ENCODE measurements at places on chromosomes 2 and 18.

- DNase-seq, result no peak
Measured at GRCh38 chr2:164205347-164205746, 415.9 kb downstream of the GRB14 start.

DNA sequence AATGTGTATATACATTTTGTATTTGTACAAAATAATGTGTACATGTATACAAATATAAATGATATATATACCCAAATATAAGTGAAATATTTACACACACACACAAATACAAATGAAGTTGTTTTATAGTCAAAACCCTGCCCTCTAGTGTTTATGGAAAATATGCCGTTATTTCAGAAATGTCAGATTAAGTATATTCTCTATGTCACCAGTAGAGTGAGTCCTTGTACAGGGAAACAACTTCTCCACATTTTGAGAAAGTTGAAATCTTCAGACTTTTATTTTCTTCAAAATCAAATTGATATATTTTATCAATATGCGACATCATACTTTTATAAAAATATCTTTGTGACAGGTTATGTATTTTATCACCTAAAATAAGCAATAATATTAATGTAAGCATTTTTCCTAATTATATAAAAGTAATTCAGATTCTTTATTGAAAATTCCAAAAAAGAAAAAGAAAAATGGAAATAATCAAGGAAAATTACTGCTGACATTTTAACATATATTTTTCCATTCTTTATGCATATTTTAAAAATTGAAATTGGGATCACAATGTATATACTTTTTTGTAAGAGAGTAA is 22.4 kb downstream of the ARL6IP6 start:
- no peak for DNase-seq

GRCh38 chr2:3024401-3024935 is 353.1 kb downstream of the EIPR1 start:
- DNase-seq, result no peak

GRCh38 chr18:79406708-79407107 is 11.0 kb downstream of the NFATC1 start:
- DNase-seq, result no peak

- no peak for DNase-seq
Measured at GRCh38 chr2:194087089-194087958, 1569.7 kb upstream of the SLC39A10 start.

DNA sequence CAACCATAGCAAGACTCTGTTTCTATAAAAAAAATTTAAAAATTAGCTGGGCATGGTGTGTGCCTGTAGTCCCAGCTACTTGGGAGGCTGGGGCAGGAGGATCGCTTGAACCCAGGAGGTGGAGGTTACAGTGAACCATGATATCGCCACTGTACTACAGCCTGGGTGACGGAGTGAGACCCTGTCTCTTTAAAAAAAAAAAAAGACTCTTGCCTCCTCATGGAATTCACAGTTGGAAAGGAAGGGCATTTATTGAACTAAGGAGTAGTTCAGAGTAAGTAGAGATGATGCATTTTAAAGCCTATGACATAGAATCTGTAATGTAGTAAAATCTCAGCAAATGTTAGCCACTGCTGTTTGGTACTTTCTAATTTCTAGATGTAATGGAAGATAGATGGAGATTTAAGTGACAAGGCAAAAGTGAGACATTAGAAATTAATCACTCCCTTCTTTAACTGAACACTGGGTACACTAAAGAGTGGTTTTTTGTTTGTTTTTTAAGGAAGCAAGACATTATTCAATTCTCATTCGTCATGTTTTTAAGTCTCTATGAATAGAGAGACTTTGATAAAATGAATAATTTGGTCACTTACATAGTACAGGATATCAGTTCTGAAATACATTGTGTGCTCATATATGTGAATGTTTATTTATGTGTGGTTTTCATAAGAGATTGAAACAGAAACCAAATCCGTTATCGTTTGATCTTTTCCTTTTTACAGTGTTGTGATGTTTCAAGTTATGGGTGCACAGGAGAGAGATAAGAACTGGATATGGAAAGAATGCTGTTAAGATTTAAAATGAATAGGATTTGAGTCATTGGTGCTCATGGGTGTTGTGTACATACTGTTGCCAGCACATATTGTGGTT is 186.1 kb upstream of the STON1 start:
- DNase-seq, result no peak

DNA sequence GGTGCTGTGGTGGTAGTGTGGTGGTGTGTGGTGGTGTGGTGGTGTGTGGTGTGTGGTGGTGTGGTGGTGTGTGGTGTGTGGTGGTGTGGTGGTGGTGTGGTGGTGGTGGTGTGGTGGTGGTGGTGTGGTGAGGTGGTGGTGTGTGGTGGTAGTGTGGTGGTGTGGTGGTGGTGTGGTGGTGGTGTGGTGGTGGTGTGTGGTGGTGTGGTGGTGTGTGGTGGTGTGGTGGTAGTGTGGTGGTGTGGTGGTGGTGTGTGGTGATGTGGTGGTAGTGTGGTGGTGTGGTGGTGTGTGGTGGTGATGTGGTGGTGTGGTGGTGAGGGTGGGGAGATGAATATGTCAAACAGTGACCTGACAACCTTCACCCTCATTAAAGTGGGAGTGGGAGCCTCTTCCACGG is 55.6 kb upstream of the DLGAP1 start:
- DNase-seq, result no peak

GRCh38 chr18:68714366-68714711 is 569 bp downstream of the TMX3 start:
- DNase-seq, result no peak

DNA sequence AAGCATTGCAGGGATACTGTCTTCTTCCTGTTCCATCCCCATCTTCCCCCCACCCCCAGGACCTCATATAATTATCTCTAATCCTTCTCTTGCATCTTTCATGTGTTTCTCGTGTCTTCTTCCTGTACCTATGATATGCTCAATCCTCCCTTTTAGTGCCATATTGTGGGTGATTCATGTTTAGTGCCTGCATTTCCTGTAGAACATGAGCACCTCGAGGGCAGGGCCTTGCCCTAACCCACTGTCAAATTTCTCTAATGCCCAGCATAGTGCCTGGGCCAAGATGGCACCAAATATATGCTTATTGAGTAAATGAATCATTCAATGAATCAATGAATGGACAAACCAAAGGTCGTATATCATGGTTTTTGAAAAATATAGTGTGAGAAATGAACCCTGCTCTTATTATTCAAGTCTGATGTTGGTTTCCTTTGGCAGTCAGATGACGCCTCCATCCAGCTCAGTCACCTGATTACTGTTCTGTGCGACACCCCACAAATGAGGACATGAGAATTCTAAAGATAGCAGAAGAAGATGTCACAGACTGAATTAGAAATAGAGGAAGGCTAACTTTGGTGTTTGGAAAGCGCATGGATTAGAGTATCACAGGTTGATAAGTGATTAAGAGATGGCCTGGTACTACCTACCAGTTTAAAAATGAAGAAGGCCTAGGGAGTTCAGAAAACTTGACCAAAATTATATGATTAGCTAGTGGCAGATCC is 278.4 kb downstream of the PRKCE start:
- DNase-seq, result no peak

GRCh38 chr2:231452799-231453508 is 11.3 kb downstream of the NCL start:
- DNase-seq, result no peak

GRCh38 chr2:25445464-25445863 is 103.7 kb upstream of the DNMT3A start:
- DNase-seq, result no peak

DNA sequence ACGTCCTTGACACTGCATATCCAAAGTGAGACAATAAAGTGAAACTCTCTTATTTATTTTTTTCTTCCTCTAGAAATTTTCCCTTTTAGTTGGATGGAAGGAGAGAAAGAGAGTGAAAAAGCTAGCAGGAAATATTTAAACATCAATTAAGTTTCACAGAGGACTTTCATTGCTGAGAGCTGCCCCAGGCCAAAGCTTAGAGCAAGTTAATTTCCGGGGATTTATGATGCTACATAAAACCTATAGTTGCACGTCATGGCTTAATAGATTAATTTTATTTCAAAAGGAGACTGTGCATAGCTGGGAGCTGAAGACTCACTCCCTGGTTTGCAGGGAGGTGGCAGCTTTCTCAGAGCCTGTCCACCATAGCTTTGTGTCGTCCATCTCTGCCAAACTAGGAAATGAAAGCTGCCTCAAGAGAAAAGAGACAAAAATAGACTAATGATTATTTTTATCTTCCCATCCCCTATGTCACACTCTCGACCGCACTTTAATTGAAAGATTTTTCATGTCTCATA is 323.3 kb upstream of the RAB6C start:
- DNase-seq, result no peak

GRCh38 chr2:88765154-88765888 is 73.8 kb downstream of the RPIA start:
- DNase-seq, result no peak

DNA sequence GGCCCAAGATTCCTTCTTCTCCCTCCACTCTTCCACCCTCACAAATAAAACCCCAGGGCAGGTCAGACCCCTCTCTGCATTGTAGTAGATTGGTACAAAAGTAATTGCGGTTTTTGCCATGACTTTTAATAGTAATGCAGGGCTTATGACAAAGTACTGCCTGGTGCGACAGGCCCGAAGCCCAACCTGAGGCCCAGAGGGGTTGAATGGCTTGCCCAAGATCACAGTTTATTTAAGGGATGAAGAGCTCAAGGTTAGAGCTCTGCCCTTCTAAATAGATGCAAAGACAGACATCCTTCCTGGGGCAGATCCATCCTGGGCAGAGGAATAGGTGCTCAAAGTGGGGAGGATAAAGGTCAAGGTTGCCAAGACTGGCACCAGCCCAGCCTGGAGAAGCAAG is 899 bp upstream of the PSTPIP2 start:
- no peak for DNase-seq

GRCh38 chr2:37873229-37873628 is 51.9 kb upstream of the RMDN2 start:
- DNase-seq, result no peak

GRCh38 chr2:3738454-3738853 is 35.1 kb downstream of the DCDC2C start:
- no peak for DNase-seq

GRCh38 chr2:197028230-197028629 is 101.7 kb upstream of the PGAP1 start:
- no peak for DNase-seq

- DNase-seq, result no peak
Measured at GRCh38 chr2:69244882-69245281, 142.1 kb downstream of the GFPT1 start.

GRCh38 chr18:34033968-34034367 is 190.7 kb downstream of the NOL4 start:
- DNase-seq, result no peak

GRCh38 chr2:6946722-6947121 is 29.5 kb downstream of the RNF144A start:
- no peak for DNase-seq

DNA sequence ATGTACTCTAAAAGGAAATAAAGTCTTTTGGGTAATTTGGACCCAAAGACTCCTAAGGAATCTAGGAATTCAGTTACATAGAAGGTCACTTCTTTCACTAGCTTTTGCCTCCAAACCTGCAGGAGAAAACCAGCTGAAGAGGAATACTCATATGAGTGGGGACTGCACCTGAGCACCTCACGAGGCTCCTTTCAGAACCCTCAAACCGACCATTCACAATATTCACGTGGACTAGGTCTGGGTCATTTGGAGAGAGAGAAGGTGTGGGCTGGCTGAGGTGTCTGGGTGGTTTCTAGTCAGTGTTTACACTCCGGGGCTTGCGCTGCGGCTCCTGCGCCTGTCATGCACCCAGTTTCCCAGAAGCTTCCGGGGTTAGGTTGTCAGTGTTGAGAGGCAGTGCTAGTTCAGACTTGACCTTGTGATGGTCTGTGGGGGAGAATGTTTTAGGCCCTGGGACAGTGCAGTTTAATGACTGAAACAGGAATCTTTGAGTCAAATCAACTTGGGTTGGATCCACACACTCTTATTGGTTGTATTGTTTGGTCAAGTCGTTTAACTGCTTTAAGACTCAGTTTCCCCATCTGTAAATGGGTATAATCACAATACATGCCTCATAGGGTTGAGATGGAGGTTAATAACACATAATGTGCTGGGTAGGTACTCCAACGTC is 78.4 kb downstream of the LIMS1 start:
- no peak for DNase-seq

GRCh38 chr2:33129263-33130053 is 182.7 kb downstream of the LTBP1 start:
- no peak for DNase-seq

DNA sequence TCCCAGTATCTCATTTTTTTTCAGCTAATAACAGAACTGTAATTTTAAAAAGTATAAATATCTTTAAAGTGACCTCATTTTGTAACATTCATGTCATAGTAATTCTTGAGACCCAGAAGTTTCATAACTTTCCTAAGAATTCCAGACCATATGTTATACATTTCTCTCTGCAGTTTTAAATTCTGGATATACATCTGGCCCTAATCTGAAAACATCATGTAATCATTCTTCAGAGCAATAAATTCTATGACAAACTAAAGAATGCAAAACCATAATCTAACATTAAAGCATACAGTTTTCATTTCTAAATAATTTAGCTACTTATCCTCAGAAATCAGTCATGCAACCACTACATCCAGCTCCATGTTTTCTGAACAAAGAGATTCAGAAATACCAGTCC is 198.3 kb upstream of the SLC35G4 start:
- no peak for DNase-seq

DNA sequence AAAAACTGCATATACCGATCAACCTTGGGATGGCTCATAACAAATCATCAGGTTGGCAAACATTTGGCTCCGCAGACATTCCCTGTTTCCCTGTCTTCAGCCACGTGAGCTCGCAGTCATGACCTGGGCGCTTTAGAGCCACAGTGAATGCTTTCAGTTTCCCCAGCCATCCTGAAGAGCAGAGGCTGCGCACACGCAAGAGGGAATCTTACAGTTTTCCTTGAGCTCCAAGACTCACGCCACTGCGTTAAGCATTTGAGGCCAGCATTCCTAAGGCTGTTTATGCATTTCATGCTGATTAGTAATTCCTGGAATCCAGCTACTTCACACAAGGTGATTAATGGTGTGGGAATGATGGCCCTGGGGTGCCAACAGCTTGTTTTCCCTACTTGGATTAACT is 95.1 kb downstream of the MTCL1 start:
- DNase-seq, result no peak

DNA sequence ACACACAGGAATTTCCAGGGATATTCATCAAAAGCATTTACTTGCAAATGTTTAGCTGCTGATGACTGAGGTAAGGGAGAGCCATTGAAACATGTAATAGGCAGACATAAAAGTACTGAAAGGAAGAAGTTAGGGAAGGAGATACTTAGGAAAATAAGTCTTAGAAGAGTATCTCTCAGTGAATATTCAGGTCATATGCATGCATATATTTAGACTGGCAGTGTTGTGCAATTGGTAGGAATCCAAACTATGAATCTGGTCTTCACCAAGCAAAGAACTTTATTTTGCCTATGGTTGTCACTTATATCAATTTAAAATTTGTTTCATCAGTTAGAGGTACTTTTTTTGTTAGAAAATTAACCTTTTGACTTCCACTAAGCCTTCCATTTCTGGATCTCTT is 1490.7 kb downstream of the SUCLG1 start:
- DNase-seq, result no peak

DNA sequence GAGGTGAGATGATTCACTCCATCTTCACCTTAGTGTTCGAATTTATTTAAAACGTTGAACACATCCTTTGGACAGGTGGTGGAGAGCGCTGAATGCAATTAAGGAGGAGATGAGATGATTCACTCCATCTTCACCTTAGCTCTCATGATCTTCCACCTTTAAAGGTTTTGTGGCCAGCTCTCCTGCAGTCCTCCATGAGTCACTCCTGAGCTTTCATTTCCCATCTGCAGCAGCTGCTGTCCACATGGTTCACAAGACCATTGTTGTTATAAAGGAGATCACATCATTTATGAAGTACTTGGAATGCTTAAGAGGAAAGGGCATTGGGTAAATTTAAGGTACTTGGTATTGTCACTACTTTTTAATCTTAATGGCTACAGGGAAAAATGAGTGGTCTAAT is 298.5 kb downstream of the PAX3 start:
- no peak for DNase-seq

Data from stimulated activated CD4-positive, alpha-beta T cell treated with anti-CD3 and anti-CD28 coated beads, Interleukin-1b, Interleukin-23, amount 100 ng/mL, for 1 hour (primary cell).